ENCODE measurements at places on chromosomes 1 and 21. TPM values are rescaled to one million over a fixed set of nuclear protein-coding genes. Genes with fewer than 3 reads are reported as not detected.

DNA sequence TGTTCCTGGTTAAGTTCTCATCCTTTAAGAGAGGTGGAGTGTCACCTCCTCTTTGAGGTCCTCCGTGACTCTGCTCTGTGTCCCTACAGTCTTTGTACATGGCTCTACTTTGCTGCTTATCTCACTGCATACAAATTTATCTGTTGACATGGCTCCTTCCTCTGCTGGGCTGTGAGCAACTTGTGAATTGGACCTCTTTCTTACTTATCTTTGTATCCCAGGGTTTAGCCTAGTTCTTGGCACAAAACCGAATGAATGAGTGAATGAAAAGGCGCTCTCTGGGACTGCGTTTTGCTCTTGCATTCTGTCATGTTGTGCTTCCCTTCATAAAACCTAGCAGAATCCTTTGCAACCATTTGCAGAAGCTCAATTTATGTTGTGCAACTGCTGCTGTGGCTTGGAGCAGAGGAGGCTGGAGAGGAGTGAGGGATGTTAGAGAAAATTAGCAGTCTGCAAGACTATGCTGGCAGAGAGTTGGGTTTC lies 12.4 kb downstream of the SLC26A9 start:
- no peak for DNase-seq

DNA sequence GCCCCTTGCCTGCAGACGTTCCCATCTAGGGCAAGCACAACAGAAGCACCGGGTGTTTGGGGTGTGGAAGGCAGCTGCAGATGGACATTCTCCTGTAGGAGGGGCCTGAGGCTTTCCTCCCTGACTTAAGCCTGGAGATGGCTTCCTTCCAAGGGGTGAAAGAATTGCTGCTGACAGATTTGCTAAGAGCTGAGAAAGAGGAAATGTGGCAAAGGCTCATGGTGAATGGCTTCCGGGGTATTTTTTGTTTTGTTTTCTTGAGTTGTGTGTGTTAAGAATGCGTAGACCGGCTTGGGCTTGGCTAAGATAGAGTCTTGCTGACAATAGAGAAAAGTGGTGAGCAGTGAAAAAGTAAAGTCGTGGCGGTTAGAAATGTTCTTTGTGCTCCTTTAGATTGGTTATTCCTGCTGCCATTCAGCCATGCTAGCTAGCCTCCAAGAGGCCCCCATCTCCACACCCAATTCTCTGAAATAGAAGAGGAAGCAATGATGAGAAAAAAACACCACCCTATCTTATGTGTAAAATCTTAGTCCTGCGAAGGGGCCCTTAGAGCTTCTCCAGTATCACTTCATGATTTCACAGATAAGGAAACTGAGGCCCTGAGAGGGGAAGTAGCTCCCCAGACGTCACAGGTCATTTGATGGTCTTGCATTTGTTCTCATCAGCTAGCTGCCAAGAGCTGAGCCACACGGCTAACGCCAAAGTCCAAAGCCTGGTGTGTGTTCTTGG lies 36.9 kb downstream of the EIF2D start:
- DNase-seq, result no peak

GRCh38 chr1:25095635-25096200 lies 136.6 kb downstream of the SYF2 start:
- DNase-seq, result no peak

DNA sequence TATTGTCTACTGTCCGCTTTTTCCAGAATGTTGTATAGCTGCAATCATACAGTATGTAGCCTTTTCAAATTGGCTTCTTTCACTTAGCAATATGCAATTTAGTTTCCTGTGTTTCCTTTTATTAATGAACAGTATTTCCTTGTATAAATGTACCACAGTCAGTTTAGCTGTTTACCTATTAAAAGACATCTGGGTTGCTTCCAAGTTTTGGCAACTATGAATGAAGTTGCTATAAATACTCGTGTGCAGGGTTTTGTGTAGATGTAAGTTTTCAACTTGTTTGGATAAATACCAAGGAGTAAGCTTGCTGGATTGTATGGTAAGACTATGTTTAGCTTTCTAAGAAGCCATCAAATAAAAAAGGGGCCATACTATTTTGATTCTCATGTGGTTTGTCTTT lies 24.4 kb upstream of the KCNJ6 start:
- no peak for DNase-seq

GRCh38 chr21:32423320-32424190 lies 11.0 kb downstream of the EVA1C start:
- no peak for DNase-seq

GRCh38 chr1:24562625-24563024 lies 6.7 kb downstream of the NCMAP start:
- peak; percentile 9 for DNase-seq

GRCh38 chr1:150441121-150441520 lies 46.1 kb upstream of the TARS2 start:
- no peak for DNase-seq

GRCh38 chr1:202659974-202660373 lies 50.3 kb downstream of the SYT2 start:
- no peak for DNase-seq

- DNase-seq, result no peak
Measured at GRCh38 chr1:55154616-55155015, 60.5 kb downstream of the USP24 start.

GRCh38 chr1:180198196-180198595 lies 31.9 kb upstream of the LHX4 start:
- DNase-seq, result no peak

DNA sequence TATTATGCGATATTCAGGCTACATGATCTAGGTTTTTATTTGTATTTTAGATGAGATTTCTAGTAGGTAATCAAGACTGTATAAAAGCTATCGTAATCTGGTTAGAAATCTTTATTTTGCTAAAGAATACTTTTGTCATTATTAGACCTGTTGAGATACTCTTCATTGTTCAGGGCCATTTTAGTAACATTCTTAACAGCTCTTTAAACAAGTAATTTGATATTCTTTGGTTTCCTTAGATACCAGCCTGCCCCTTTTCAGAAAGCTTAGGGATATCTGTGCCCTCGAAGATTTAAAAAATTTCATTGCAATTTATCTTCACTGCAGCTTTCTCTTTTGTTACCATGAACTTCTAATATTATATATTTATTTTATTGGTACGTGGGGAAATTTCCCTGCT lies 18.9 kb downstream of the ADGRL2 start:
- DNase-seq, result no peak

GRCh38 chr1:46401154-46401913 lies 7.2 kb downstream of the FAAH start:
- DNase-seq, result no peak

DNA sequence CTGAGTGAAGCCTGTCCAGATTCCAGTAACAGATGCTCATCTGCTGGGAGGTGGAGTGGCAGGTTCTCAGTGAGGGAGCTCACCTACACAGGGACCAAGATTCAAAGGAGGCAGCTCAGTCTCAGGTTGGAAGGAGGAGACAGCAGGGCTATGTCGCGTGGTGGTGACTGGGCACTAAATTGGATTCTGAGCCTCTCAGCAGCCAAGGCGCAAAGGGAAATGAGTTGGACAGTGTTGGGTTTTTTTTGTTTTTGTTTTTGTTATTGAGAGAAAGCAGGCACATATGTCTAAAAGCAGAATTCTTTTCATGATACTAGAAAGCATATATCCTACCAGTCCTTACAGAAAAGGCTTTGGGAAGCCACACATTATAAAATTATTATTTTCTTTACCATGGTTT lies 26.2 kb downstream of the UMODL1 start:
- no peak for DNase-seq

GRCh38 chr1:53147174-53147573 lies 4.7 kb upstream of the SLC1A7 start:
- peak; percentile 9 for DNase-seq

- no peak for DNase-seq
Measured at GRCh38 chr21:29155118-29155932, 24.9 kb downstream of the MAP3K7CL start.

DNA sequence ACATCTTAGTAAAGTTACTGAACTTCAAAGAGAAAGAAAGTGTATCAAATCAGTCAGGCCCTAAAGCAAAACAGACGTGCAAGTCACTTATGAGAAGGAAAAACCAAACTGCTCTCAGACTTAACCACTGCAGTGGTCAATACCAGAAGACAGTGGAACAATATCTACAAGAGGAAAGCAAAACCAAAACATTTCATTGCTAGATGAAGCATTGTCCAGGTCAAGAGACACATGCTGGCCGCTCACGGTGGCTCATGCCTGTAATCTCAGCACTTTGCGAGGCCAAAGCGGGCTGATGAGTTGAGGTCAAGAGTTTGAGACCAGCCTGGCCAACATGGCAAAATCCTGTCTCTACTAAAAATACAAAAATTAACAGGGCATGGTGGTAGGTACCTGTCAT lies 82.0 kb upstream of the MROH9 start:
- no peak for DNase-seq

DNA sequence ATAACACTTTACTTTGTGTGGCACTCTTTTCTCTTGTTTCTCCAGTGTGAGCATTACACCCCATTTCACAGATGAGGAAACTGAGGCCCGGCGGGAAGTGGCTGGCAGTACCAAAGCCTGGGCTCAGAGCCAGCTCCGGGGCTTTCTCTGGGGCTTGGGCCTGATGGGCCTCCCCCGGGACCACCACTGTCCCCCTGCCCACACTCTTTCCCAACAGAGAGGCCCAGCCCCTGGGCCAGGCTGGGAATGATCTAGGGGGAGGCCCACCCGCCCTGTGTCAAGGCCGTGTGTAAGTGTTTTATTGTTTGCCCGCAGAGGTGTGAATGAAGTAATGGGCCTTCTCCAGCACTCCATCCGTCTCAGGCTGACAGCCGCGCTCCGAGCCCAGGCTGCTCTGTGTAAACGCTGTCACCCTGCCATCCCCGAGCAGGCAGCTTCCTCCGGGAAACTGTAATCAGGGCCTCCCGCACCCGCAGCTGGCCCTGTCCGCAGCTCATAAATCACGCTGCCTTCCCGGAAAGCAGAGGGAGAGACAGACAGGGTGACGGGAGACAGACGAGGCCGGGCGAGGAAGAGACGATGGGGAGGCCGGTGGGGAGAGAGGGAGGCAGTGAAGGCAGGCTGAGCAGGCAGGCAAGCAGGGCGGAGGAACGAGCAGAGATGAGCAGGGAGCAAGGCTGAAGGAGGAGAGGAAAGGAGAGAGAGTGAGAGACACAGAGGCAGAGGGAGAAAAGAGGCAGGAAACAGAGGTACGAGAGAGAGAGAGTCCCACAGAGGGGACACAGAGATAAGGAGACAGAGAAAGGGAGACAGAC lies 109.7 kb upstream of the ZBTB40 start:
- peak; percentile 65 for DNase-seq

DNA sequence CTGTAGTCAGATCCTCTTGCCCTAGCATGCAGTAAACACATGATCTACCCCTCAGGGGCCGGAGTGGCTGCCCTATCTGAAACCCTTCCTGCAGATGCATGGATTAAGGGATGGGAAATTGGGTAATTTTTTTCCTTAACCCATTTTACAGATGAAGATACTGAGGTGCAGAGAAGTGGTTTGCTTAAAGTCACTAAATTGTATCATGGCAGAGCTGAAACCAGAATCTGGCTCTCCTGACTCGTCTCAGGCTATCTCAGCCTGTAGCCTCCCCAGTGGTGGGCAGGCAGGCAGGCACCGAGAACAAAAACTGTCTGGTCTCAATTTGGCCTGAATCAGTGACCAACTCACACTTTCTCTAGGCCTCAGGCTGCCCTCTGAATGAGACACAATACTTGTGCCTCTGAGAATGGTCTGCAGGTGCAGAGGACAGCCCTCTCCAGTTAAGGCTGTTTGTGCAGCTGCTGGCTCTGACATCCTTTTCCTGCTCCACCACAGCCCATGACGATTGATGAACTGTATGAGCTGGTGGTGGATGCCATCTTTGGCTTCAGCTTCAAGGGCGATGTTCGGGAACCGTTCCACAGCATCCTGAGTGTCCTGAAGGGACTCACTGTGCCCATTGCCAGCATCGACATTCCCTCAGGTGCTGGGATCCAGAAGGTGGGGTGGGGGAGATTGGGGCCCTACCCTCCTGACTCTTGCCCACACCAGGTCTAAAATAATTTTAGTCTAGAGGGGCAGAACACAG lies 1.5 kb downstream of the NAXE start:
- DNase-seq, result no peak

GRCh38 chr1:24110642-24111261 lies 1.2 kb downstream of the MYOM3 start:
- no peak for DNase-seq

- no peak for DNase-seq
Measured at GRCh38 chr21:33939226-33939625, 23.6 kb upstream of the ATP5PO start.

DNA sequence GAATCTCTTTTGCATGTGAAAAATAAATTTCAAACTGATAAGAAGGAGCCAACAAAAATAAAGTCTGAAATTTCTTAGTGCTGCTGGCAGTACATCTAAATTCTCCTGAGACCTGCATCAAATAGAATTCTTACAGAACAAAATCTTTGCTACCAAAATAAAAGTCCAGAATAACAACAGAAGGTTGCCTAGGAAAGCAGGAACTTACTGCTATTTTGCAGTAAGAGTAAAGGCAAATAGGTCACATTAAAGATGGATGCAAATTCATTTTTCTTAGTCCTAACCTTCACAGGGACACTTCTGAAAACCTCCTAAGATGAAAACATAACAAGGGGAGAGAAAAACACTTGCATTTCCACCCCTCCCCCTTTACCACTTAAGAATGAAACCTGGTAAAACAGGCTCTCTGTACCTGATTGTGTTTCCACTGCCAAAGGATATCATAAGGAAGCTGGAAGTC lies 59.0 kb downstream of the RUSC1 start:
- no peak for DNase-seq

The NIBAN1 gene
- 35.0 TPM for total RNA-seq

The ITLN2 gene
- total RNA-seq, result not detected

The KRTAP19-4 gene
- total RNA-seq, result not detected

The TNNT2 gene
- total RNA-seq, result not detected

The LIX1L gene
- total RNA-seq, result 52.9 TPM

The SSBP3 gene
- 58.1 TPM for total RNA-seq

The PTPN22 gene
- 29.3 TPM for total RNA-seq

The ZNF593 gene
- total RNA-seq, result 13.9 TPM

The GFI1 gene
- total RNA-seq, result 10.2 TPM

The PTTG1IP gene
- total RNA-seq, result 165 TPM

The BATF3 gene
- 11.4 TPM for total RNA-seq

The ACOT11 gene
- 1.5 TPM for total RNA-seq

The C1orf74 gene
- 1.8 TPM for total RNA-seq

The LCE3A gene
- total RNA-seq, result not detected

The MROH9 gene
- total RNA-seq, result not detected

The LYPD8 gene
- total RNA-seq, result not detected

The GNAT2 gene
- total RNA-seq, result not detected
